Upper lobe of right lung (tissue), 1 donor: ENCODE measurements at places on chromosomes 16 and 17. TPM values are rescaled to one million over a fixed set of nuclear protein-coding genes. Genes with fewer than 3 reads are reported as not detected.

SPN gene
- total RNA-seq, result 70.7 TPM

KRTAP4-4 gene
- total RNA-seq, result not detected

GRCh38 chr17:61414141-61414935 is 14.7 kb downstream of the TBX2 start:
- H3K4me3 ChIP-seq, result peak overlapping the region; percentile 73

- no peaks in the 10 kb centered on the region for H3K36me3 ChIP-seq
- no peaks in the 10 kb centered on the region for H3K27me3 ChIP-seq
- peak overlapping the region; percentile 71 for H3K27ac ChIP-seq
- peaks cover 52% of the 10 kb centered on the region for H3K4me1 ChIP-seq
These were observed 8.4 kb upstream of the SLC47A2 start for GRCh38 chr17:19724501-19725420.

GRCh38 chr17:3796110-3796821 is 4.7 kb downstream of the ITGAE start:
- H3K4me1 ChIP-seq, result peaks cover 5% of the 10 kb centered on the region
- H3K27me3 ChIP-seq, result no peaks in the 10 kb centered on the region
